Osteoblast (primary cell): ENCODE measurements at places on chromosomes 3 and 15. TPM values are rescaled to one million over a fixed set of nuclear protein-coding genes. Genes with fewer than 3 reads are reported as not detected.

GRCh38 chr3:137066092-137066491, 108.3 kb downstream of the IL20RB start:
- peak; percentile 42 for DNase-seq
- H3K4me1 ChIP-seq, result no peaks in the 10 kb centered on the region
- H3K4me3 ChIP-seq, result no peak overlapping the region

DNA sequence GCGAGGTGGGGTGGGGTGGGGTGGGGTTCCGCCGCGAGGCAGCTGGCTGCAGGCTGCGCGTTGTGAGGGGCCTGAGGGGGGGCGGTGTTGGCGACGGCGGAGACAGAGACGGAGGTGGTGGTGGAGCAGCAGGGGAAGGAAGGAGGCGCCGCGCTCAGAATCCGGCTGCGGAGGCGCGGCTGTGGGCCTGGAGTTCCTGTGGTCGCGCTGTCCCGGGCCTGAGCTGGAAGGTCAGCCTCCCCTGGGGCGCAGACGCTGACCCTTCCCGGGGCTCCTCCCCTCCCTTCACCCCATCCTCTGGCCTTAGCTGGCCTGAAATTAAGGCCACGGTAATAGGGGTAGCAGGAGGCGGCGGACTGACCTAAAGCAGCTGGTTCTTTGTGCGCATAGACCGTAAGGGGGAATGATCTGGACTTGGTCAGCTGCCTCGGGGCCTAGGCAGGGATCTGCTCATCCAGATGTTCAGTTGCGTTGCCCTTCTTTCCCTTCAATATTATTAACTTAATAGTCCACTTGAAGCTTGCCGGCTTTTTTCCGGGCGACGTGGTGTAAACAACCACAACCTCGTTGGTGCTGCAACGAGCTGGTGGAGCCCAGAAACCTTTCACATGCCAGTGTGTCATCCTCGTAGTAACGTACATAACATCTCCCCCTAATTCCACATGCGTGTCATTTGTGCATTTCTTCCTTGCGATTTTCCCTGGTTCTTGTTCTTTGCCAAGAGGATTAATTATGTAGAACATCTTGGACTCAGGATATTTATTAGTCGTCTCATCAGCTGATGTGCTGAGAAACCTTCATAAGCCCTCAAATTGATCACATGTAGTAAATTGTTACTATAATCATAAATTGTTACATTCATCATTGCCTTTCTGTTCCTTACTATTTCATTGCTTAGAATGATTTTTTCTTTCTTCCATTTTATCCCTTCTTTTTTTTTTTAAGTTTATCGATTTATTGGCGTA, 626 bp downstream of the SEC62 start:
- H3K27me3 ChIP-seq, result no peaks in the 10 kb centered on the region
- peaks cover 19% of the 10 kb centered on the region for H3K4me1 ChIP-seq
- peak; percentile 61 for DNase-seq

DNA sequence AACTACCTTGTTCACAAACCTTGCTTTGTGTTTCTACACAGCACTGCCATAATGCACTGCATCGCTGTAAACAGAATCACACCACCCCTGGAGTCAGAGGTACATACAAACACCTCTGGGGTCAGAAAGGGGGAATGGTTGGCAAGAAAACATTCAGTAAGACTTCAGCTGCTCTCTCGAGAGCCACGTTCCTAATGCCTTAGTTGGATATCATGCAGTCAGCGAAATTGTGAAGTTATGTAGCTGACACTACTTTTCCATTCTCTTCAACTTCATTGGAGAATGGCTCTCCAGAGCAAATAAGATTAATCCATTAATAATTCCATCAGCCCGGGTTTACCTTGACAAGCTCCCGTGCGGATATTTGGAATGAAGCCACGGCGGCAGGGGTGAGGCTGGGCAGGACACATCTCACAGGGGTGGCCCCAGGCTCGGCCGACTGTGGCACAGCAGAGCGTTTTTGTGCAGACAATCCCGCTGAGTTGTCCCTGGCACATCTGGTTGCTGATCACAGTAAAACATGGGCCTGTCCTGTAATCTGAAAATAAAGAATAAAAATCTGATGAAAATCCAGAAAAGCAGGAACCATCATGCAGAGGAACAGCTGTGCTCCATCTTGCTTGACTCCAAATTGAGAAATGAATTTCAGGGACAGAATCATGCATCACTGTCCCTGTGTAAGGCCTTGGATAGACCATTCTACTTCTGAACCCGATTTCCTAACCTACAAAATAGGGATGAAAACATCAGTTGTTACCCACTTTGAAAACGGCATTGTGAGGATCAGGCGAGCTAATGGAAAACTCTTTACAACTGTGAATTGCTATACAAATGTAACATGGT, 108.0 kb downstream of the FBN1 start:
- H3K27me3 ChIP-seq, result no peaks in the 10 kb centered on the region
- peaks cover 64% of the 10 kb centered on the region for H3K36me3 ChIP-seq
- peak overlapping the region; percentile 41 for H3K27ac ChIP-seq
- H3K4me3 ChIP-seq, result no peak overlapping the region

GRCh38 chr3:155037508-155038202, 42.5 kb upstream of the MME start:
- H3K36me3 ChIP-seq, result no peaks in the 10 kb centered on the region
- no peak overlapping the region for H3K4me3 ChIP-seq
- peaks cover 6% of the 10 kb centered on the region for H3K4me1 ChIP-seq
- DNase-seq, result no peak
- H3K27ac ChIP-seq, result no peak overlapping the region

- H3K4me3 ChIP-seq, result no peak overlapping the region
- no peaks in the 10 kb centered on the region for H3K36me3 ChIP-seq
- no peaks in the 10 kb centered on the region for H3K27me3 ChIP-seq
- no peak overlapping the region for H3K27ac ChIP-seq
These were observed 24.4 kb upstream of the TNFAIP8L3 start for GRCh38 chr15:51119120-51119519.

GRCh38 chr3:10516544-10517452, 11.4 kb upstream of the ATP2B2 start:
- no peak overlapping the region for H3K27ac ChIP-seq
- no peak for DNase-seq
- peaks cover 11% of the 10 kb centered on the region for H3K27me3 ChIP-seq
- H3K4me3 ChIP-seq, result no peak overlapping the region
- peaks cover 22% of the 10 kb centered on the region for H3K4me1 ChIP-seq
- no peaks in the 10 kb centered on the region for H3K36me3 ChIP-seq

- no peak overlapping the region for H3K27ac ChIP-seq
- no peak overlapping the region for H3K4me3 ChIP-seq
- H3K36me3 ChIP-seq, result no peaks in the 10 kb centered on the region
- H3K4me1 ChIP-seq, result no peaks in the 10 kb centered on the region
These were observed 71.0 kb downstream of the THSD4 start for GRCh38 chr15:71186267-71186666.

GRCh38 chr3:182248349-182248880, 536.7 kb downstream of the SOX2 start:
- H3K4me3 ChIP-seq, result no peak overlapping the region
- H3K27me3 ChIP-seq, result no peaks in the 10 kb centered on the region
- H3K4me1 ChIP-seq, result no peaks in the 10 kb centered on the region

DNA sequence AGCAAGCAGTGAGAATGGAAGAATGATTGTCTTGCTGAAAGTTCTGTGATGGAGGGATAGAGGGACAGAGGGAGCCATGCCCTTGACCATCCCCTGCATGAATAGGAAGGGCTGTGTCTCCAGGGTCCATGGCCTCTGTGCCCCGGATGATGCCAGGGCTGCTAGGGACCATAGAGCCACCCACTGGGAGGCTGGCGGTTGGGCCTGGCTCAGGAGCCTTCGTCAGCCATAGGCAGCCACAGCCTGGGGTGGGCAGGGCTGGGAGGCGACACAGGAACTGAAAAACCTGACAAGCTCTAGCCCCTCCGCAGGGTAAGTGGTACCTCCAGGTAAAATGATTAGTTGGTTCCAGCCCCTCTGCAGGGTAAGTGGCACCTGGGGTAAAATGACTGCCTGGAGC, 19.1 kb upstream of the LAMP3 start:
- DNase-seq, result peak; percentile 73
- no peaks in the 10 kb centered on the region for H3K36me3 ChIP-seq

GRCh38 chr15:39066677-39067076, 502.1 kb upstream of the RASGRP1 start:
- no peak overlapping the region for H3K4me3 ChIP-seq
- DNase-seq, result no peak
- no peak overlapping the region for H3K27ac ChIP-seq
- H3K4me1 ChIP-seq, result no peaks in the 10 kb centered on the region
- H3K36me3 ChIP-seq, result no peaks in the 10 kb centered on the region

GRCh38 chr3:170012683-170013400, 25.0 kb upstream of the GPR160 start:
- H3K4me1 ChIP-seq, result no peaks in the 10 kb centered on the region
- H3K36me3 ChIP-seq, result no peaks in the 10 kb centered on the region
- no peak overlapping the region for H3K27ac ChIP-seq

GRCh38 chr15:33851079-33851478, 117.2 kb upstream of the CHRM5 start:
- no peak overlapping the region for H3K4me3 ChIP-seq
- no peaks in the 10 kb centered on the region for H3K36me3 ChIP-seq
- no peak overlapping the region for H3K27ac ChIP-seq

- no peak overlapping the region for H3K4me3 ChIP-seq
- H3K27ac ChIP-seq, result no peak overlapping the region
- no peaks in the 10 kb centered on the region for H3K27me3 ChIP-seq
- DNase-seq, result no peak
These were observed 41.2 kb downstream of the HPS3 start for GRCh38 chr3:149170672-149171071.

DNA sequence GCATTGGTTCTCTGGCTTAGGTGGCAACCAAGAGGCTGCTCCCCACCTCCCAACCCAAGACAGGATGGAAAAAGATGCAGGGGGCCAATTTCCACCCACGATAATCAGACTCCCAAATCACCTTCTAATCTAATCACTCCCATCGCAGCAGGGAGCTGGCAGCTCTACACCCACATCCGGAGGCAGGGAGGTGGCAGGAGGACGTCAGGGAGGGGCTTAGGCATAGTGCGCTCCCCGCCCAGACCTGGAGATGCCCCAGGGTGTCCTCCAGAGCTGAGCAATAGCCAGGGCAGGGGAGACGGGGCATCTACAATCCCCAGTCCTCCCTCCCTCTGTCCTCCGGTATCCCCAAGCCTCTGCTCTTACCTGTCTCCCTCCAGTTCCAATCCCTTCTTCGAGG, 70.5 kb upstream of the SEC13 start:
- H3K4me1 ChIP-seq, result no peaks in the 10 kb centered on the region
- no peak overlapping the region for H3K27ac ChIP-seq
- H3K36me3 ChIP-seq, result no peaks in the 10 kb centered on the region
- H3K27me3 ChIP-seq, result peaks cover 3% of the 10 kb centered on the region
- no peak for DNase-seq

DNA sequence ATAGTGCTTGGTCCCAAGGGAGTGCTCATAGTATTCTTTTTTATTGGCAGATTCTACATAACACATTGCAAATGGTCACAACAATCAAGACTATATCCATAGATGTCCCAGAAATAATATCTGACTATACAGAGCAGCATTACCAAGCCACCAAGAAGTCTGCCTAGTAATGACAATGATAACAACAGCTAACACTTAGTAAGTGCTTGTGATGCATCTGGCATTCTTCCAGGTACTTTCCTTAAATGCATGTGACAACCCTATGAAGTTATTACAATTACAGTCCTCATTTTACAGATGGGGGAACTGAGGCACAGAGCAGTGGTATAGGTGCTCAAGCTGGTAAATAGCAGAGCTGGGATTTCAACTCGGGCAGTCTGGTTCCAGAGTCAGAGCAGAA, 49.6 kb upstream of the ICE2 start:
- no peaks in the 10 kb centered on the region for H3K27me3 ChIP-seq
- peaks cover 10% of the 10 kb centered on the region for H3K4me1 ChIP-seq
- H3K4me3 ChIP-seq, result no peak overlapping the region
- H3K36me3 ChIP-seq, result no peaks in the 10 kb centered on the region

GRCh38 chr3:82376883-82377282, 615.4 kb upstream of the GBE1 start:
- H3K4me1 ChIP-seq, result no peaks in the 10 kb centered on the region
- no peak for DNase-seq
- H3K4me3 ChIP-seq, result no peak overlapping the region

DNA sequence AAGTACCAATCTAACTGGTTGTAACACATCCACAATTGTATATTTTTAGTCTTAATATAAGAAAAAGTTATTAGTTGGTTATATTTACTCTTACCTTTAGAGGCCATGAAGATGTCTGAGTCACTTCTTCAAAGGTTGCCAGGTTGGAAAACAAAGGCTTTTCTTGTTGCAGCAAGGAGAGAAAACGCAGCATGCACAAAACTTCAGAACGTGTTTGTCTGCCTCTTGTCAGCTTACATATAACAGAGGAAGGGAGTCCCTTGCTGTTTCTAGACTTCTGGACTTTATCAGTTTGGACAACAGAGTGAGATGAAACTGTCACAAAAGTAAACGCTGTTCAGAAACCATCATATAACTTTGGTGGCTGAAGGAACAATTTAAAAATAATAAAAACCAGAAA, at the start of gene PLSCR5:
TSS of gene PLSCR5 (minus strand) at position 241 of the 400 bp plus-strand sequence. CDS start at position 107, 134 bp downstream.
- no peaks in the 10 kb centered on the region for H3K4me1 ChIP-seq
- no peaks in the 10 kb centered on the region for H3K36me3 ChIP-seq
- H3K4me3 ChIP-seq, result no peak within 1 kb of the TSS

GRCh38 chr3:14475621-14476020, 64.5 kb downstream of the GRIP2 start:
- H3K27me3 ChIP-seq, result no peaks in the 10 kb centered on the region
- H3K27ac ChIP-seq, result no peak overlapping the region
- H3K4me3 ChIP-seq, result no peak overlapping the region
- peak; percentile 72 for DNase-seq

DNA sequence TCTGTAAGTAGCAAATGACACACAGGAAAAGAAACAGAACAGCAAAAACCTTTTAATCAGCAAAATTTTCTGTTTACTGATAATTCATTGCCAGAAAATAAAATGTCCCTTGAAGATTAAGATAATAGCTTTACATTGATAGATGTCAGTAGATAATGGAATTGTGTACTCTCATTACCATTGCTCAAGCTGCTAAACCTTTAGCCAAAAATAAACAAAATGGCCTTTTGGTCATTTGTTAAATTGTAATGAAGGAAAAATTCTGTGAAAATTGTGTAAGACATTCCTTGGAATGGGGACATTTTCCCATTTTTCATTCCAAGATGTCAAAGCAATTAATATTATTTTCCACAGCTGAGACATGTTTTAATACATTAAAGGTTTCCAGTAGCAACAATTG, 189.8 kb downstream of the PLOD2 start:
- DNase-seq, result no peak
- H3K27ac ChIP-seq, result no peak overlapping the region
- H3K4me1 ChIP-seq, result no peaks in the 10 kb centered on the region
- H3K27me3 ChIP-seq, result no peaks in the 10 kb centered on the region
- H3K36me3 ChIP-seq, result no peaks in the 10 kb centered on the region

GRCh38 chr15:64695561-64695992, 79.8 kb downstream of the RBPMS2 start:
- peaks cover 44% of the 10 kb centered on the region for H3K4me1 ChIP-seq
- no peaks in the 10 kb centered on the region for H3K27me3 ChIP-seq
- DNase-seq, result peak; percentile 22
- H3K4me3 ChIP-seq, result no peak overlapping the region
- H3K36me3 ChIP-seq, result peaks cover 18% of the 10 kb centered on the region
- no peak overlapping the region for H3K27ac ChIP-seq

The PLIN1 gene
- under 0.01 TPM in 1 of 2 replicates, not detected in the other for total RNA-seq

The PLA2G4B gene
- total RNA-seq, result 0.72 and 1.2 TPM in 2 replicates

The CYP1A1 gene
- 0.36 TPM in 1 of 2 replicates, not detected in the other for total RNA-seq

The LRRC49 gene
- total RNA-seq, result 13.0 and 18.1 TPM in 2 replicates

The DNAH1 gene
- total RNA-seq, result 8.0 and 8.7 TPM in 2 replicates

The RPSA gene
- 1,028 and 1,154 TPM in 2 replicates for total RNA-seq

The COL6A6 gene
- under 0.01 TPM in 2 replicates for total RNA-seq

The FGF7 gene
- 377 and 445 TPM in 2 replicates for total RNA-seq

The CALML4 gene
- total RNA-seq, result 1.2 and 2.2 TPM in 2 replicates

The CHDH gene
- total RNA-seq, result 0.72 and 0.88 TPM in 2 replicates

The PDE12 gene
- total RNA-seq, result 17.1 and 19.9 TPM in 2 replicates

The ZNF502 gene
- total RNA-seq, result 4.0 and 4.7 TPM in 2 replicates

The SLC28A2 gene
- not detected in 2 replicates for total RNA-seq

The C2CD4A gene
- under 0.01 TPM in 1 of 2 replicates, not detected in the other for total RNA-seq

The RTP1 gene
- not detected in 2 replicates for total RNA-seq
